Pulmonary artery endothelial cell (primary cell): ENCODE measurements at places on chromosomes 5 and 9. TPM values are rescaled to one million over a fixed set of nuclear protein-coding genes. Genes with fewer than 3 reads are reported as not detected.

The LRRC19 gene
- not detected in 2 replicates for total RNA-seq

The PRDM9 gene
- not detected in 2 replicates for total RNA-seq

The SLCO4C1 gene
- total RNA-seq = not detected in 2 replicates

The MSMP gene
- total RNA-seq = 8.5 and 23.2 TPM in 2 replicates

The FAT2 gene
- total RNA-seq = under 0.01 and 0.14 TPM in 2 replicates

The GLRA1 gene
- not detected in 2 replicates for total RNA-seq

The CD72 gene
- 0.07 TPM in 1 of 2 replicates, not detected in the other for total RNA-seq

The GDA gene
- not detected in 2 replicates for total RNA-seq

The CCDC152 gene
- total RNA-seq = 1.1 and 3.7 TPM in 2 replicates
